Fibroblast of villous mesenchyme (primary cell): ENCODE measurements at places on chromosomes 5 and 9. TPM values are rescaled to one million over a fixed set of nuclear protein-coding genes. Genes with fewer than 3 reads are reported as not detected.

Gene SLC46A2
- total RNA-seq: not detected in 2 replicates

GRCh38 chr5:131974016-131974415 lies 28.6 kb upstream of the MEIKIN start:
- DNase-seq: no peak

GRCh38 chr5:67998709-67999261 lies 216.8 kb upstream of the PIK3R1 start:
- DNase-seq: no peak

- no peak for DNase-seq
Observed at GRCh38 chr9:108182950-108183381, 672.8 kb downstream of the ACTL7B start.

DNA sequence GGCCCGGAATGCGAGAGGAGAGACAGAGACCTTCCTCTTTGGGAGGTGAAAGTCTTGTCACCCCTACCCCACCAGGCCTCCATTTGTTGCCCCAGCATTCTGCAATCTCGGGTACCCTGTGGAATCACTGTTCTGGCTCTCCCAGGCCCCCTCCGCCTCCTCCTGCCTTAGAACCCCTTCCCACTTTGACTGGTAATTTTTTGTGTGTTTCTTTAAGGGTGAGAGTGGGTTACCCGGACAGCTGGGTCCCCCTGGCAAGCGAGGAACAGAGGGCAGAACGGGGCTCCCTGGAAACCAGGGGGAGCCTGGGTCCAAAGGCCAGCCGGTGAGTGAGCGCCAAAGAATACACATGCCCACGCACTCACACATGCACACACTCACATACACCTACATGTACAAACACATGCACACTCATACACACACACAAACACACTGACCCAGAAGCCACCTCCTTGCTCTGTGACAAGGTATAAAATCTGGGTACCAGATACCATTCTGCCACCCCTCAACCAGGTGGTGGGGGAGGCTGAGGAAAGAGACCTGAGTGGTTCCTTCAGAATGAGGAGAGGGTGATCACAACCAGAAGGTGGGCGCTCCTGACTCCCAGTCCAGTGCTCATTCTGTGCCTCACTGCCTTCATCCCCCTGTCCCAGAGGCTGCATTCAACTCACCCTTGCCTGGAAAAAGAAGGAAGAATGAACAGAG lies 30.9 kb upstream of the ORM1 start:
- DNase-seq: no peak

DNA sequence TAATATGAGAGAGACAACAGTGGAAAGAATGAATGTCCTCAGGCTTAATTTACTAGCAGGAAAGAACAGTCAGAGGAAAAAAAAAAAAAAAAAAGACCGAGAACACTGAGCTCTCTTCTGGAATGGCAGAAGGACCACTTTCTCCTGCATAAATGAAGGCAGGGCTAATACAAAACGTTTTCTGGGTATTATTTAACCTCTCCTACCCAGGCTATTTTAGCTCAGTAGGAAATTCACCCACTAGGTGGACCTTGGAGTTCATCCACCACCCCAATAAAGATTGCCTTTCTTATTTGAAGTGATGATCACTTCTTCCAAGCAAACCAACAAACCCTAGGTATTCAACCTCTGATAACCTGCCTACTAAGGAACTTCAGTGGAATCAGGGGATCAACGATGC lies 3.7 kb downstream of the GLIS3 start:
- no peak for DNase-seq

DNA sequence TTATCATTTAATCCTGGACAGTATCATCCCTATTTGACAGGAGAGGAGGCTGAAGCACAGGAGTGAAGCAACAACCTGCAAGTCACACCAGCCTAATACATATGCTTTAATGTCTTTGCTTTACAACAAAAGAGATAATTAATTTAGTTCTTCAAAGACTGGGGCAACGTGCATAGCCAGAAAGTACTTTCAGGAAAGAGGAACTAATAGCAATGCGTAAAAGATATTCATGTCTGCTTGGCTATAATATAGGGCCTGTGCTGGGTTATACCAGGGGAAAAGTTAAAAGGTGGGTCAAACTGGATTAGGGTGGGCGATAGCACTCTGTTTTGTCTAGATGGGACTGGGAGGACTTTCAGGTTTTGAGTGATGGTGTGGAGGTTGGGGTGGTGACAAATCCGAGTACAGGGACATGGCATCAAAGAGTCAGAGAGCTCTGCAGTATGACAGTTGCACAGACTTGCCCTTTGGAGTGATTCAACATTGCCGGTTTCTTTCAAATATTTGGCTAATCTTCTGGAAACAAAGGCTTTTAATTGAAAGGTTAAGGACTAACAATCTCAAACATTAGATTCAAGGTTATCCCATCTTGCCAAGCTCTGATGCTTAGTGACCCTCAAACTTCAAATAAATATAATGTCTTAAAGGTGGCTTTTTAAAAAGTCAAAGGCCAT lies 11.9 kb downstream of the DAB2 start:
- DNase-seq: no peak

DNA sequence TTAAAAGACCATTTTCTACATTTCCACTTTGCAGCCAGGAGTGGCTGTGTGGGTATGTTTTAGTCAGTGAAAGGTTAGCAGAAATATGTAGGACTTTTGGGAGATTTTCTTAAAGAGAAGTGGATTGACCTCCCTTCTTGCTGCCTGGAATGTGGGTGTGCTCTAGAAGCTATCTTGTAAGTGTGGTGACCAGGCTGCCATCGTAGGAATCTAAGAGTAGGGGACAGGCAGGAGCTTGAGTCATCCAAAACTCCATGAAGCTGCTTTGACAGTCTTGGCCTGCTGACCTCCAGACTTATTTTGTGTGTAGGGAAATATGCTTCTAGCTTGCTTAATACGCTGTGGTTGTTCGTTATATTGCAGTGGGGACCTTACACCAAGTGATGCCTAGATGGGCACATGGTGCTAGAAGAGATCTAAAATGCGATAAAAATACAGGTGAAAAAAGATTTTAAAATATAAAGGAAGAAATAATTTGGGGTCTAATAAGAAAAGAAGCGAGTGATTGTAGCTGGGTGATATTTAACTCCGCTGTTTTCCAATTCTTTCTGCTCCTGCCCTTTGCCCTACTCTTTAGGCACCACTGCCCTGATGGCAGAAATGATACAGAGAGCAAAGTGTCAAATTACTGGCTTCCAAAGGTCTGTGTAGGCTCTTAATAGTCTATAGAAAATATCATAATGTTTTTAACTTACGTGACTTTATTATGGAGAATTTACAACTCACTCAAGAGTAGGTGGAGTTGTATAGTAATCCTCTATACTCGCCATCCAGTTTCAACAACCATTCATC lies 298.2 kb upstream of the ZNF608 start:
- no peak for DNase-seq

DNA sequence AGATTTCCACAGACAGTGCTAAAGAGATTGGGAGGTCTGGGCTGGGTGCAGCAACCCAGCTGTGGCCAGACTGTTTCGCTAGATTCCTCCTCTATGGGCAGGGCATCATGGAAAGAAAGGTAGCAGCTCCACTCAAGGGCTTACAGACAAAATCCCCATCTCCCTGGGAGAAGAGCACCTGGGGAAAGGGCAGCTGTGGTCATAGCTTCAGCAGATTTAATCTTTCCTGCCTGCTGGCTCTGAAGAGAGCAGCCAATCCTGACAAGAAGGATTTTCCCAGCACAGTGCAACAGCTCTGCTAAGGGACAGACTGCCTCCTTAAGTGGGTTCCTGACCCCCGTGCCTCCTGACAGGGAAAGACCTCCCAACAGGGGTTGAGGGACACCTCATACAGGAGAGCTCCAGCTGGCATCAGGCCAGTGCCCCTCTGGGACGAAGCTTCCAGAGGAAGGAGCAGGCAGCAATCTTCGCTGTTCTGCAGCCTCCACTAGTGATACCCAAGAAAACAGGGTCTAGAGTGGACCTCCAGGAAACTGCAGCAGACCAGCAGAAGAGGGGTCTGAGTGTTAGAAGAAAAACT lies 1379.3 kb upstream of the ACO1 start:
- DNase-seq: no peak

Gene MZB1
- under 0.01 and 0.43 TPM in 2 replicates for total RNA-seq

- DNase-seq: no peak
Observed at GRCh38 chr5:62690421-62690820, 111.8 kb downstream of the LRRC70 start.

DNA sequence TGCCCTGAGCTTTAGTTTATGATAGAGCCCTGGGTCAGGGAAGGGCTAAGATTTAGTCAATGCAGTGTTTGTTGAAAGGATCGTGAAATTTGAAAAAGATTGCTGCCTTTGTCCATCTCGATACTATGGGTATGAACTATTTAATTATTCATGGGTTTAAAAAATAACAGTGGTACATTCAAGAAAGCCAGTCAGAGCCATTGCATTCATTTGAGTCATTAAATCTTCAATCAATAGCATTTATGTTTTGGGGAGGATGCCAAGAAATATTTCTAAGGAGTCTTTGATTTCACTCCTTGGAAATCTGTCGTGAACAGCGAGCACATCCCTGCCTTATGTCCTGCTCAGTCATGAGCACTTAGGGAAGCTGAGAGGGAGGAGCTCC lies 54.4 kb upstream of the LRRTM2 start:
- DNase-seq: no peak

GRCh38 chr5:142683881-142684505 lies 1.9 kb downstream of the FGF1 start:
- DNase-seq: no peak

- no peak for DNase-seq
Observed at GRCh38 chr5:34918025-34918424, 2.5 kb downstream of the BRIX1 start.

DNA sequence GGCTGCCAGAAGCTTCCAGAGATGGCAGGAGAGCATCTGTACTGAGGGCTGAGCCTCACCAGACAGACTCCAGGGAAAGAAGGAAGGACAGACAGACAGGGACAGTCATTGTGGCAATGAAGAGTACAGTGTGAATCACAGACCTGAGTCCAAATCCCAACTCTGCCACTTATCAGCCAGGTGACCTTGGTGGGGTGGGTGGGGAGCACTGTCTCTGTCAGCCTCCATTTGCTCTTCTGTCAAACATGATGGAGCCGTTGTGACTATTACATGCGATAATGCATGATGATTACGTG lies 85.9 kb upstream of the FSTL4 start:
- DNase-seq: no peak

Gene OBP2B
- total RNA-seq: not detected in 2 replicates

Gene NR6A1
- total RNA-seq: under 0.01 and 0.32 TPM in 2 replicates

Gene AIF1L
- total RNA-seq: 0.32 and 0.43 TPM in 2 replicates
